ENCODE measurements at places on chromosomes 12 and 14.

DNA sequence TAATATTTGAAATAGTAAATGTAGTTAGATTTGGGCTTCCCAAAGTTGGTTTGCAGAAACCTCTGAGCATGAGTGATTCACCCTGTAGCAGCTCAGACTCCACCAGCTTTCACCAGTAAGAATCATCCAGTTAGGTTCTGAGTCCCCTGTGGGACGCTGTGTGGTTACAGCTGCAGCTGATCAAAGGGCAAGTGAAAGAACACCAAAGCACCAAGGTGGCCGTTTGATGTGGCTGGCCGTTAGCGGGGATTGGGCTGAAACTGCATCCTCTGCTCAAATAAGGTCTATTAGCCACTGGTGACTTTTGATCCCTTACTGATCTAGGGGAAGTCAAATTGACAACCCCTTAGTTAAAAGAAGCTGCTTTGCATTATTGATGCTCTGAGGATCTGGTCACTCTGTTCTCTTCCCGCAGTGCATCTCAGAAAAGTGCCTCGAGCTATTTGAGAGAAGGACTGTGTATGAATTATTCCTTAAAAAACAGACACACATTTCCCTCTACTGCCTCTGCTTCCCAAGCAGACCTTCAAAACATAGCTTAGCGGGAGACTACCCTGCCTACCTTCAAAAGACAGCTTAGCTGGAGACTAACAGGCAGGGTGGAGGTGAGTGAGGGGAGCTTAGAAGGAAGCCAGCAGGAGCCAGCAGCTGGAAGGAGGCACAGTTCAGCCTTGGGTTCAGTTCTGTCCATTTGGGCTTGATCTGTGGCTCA, 3.7 kb downstream of the ABHD12B start:
- peak; percentile 14 for DNase-seq

DNA sequence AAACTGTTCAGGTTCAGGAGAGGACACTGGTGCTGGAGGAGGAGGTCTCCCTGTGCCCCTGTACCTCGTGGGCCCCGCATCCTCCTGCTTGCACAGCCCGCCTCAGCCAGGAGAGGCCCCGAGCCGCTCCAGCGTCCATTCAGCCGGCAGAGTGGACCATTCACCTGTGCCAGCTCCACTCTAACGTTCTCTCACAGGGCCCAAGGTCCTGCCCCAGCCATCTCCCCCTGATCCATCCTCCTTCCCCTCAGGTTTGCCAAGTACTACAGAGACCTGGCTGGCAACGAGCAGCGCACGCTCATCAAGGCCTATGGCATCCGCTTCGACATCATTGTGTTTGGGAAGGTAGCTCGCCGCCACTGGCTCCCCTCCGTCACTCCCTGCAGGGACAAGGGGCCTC, 22.2 kb downstream of the P2RX4 start:
- no peak for DNase-seq

- DNase-seq, result peak; percentile 16
Measured at GRCh38 chr14:50864946-50865345, 6.9 kb upstream of the ABHD12B start.

- no peak for DNase-seq
Measured at GRCh38 chr14:104356020-104356737, 217.8 kb downstream of the KIF26A start.

DNA sequence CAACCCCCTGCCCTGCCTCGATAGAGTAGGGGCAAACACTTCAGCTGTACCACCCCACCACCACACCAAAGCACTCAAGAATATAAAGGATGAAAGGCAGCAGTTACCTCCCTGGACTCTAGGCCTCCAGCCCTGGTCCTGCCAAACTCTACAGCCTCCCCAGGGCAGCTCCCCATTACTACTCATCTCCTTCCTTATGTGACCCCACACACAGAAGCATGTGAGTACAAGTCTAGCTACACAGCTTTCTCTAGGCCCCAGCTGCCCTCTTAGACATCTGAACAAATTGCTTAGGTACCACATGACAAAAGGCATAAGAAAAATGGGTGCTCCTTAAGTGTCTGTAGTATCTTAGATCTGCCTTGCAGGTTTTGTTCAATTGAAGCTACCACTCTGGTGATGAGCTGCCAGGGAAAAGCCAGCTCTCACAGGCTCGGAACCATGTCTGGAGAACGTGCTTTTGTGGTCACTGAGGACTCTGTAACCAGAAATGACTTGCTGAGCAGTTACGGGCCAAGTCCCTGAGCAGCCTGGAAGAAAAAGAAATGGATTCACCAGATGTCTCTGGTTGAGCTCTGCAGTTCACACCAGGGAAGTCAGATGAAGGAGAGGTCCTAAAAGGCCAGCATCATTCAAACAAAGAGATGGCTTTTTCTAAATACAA, 32.8 kb downstream of the FMNL3 start:
- DNase-seq, result no peak

DNA sequence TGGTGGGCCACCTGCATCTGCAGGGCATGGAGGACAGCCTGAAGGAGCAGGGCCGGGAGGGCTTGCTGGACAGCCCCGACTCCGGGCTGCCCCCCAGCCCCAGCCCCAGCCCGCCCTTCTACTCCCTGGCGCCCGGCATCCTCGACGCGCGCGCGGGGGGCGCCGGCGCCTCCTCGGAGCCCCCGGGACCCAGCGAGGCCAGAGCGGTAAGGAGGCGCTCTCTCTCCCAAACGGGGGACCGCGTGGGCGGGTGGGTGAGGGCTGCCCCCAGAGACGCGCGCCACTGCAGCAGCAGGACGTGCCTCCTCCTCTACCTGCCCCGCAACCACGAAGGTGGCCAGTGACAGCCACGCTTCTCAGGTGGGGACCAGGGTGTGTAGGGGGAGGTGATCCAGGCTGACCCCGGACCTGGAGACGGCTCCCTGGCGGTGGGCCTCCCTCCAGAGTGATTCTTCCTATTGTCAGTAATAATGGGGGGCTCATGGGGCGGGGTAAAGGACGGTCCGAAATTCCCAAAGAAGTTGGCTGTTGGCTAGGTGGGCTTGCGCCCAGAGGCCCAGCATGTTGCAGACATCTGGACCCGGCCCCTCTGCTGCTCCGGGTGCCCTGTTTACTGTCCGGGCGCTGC, 652 bp downstream of the RFLNA start:
- no peak for DNase-seq

DNA sequence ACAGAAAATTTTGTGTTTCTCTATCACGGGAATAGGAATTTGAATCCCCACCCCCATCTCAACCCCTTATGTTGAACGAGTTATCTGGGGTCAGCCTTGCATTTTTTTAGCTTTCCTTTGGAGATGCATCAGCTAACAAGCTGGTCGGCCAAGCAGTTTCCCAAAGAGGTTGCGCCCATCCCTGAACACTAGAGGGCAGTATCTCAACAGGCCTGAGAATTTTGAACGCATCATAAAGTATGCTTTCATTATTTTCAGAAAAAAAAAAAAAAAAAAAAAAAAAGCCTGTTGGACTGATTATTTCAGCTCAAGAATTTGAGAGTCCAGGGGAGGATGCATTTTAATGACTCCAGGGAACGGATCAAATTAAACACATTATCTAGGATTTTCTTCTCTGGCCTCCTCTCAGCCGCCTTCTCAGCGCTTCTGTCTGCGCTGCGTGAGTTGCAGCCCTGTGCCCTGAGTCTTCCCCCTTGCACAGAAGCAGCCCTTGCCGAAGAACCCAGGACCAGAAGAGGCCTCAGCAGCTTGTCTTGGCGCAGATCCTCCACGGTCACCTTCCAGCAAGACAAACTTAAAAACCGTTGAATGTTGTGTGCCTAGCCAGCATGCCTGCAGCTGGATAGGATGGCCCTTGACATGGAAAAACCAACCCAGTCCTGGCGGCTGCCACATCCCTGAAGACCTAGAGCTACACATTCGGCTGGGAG, 76.6 kb upstream of the GZMB start:
- DNase-seq, result peak; percentile 81

GRCh38 chr14:105602799-105603793, 76.7 kb downstream of the TMEM121 start:
- DNase-seq, result no peak

Measured in suppressor macrophage treated with lipopolysaccharide for 1 hour (primary cell).